ENCODE measurements at places on chromosomes 12 and 14. TPM values are rescaled to one million over a fixed set of nuclear protein-coding genes. Genes with fewer than 3 reads are reported as not detected.

SLC17A8 gene
- not detected for total RNA-seq

RPS6KA5 gene
- total RNA-seq, result 4.4 TPM

HOXC9 gene
- total RNA-seq, result 9.0 TPM

CD163L1 gene
- total RNA-seq, result 39.8 TPM

KRT6A gene
- total RNA-seq, result not detected

MMP19 gene
- 144 TPM for total RNA-seq

CIT gene
- total RNA-seq, result 2.8 TPM

CCDC177 gene
- not detected for total RNA-seq

DHH gene
- 1.3 TPM for total RNA-seq

NAV3 gene
- total RNA-seq, result 40.3 TPM

PIWIL1 gene
- total RNA-seq, result not detected

PLBD1 gene
- total RNA-seq, result 11.6 TPM

ATP23 gene
- 3.9 TPM for total RNA-seq

Measured in aorta (tissue), 5 donors.